ENCODE measurements at places on chromosomes 6 and 20.

DNA sequence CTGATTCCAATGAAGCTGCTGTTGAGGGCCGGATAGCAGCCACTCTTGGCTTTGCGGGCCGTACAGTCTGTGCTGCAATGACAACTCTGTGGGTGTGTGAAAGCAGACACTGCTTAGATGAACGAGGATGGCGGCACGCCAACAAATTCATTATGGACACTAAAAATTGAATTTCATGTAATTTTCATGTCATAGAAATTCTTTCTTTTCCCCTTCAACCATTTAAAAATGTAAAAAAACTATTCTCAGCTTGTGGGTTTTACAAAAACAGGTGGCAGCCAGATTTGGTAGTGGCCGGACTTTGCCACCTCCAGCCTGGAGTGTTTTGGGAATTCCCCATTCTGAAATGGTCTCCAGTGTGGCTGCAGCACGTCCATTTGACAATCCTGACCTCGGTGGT, 26.0 kb downstream of the MAS1 start:
- no peak for DNase-seq

GRCh38 chr6:130466748-130467061, 100.9 kb downstream of the TMEM200A start:
- DNase-seq: no peak

- no peak for DNase-seq
Observed at GRCh38 chr20:62258499-62259293, 20.4 kb downstream of the OSBPL2 start.

- DNase-seq: no peak
Observed at GRCh38 chr6:128723667-128724066, 159.3 kb upstream of the LAMA2 start.

GRCh38 chr6:446418-447366, 55.1 kb downstream of the IRF4 start:
- DNase-seq: no peak

GRCh38 chr6:31466466-31466865, 31.5 kb upstream of the MICB start:
- no peak for DNase-seq

DNA sequence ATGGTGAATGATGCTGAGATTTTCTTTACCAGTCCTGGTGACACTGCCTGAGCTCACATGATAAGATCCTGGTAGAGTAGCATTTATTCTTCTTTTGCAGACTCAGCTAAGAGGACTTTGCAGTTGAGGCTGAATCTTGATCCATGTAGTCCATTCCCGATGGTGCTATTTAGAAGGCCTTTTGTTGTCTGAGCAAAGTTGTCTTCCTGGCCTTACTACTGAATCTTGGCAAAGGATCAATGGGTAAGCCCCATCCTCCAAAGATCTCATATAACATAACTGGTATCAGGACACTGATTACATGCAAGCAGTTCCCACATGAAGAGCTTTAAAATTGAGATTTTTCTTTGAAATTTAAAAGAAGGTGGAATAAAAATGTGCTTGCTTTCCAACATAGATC, 291.6 kb downstream of the SOX4 start:
- no peak for DNase-seq

GRCh38 chr6:33095681-33096080, 19.9 kb downstream of the HLA-DPB1 start:
- DNase-seq: no peak

DNA sequence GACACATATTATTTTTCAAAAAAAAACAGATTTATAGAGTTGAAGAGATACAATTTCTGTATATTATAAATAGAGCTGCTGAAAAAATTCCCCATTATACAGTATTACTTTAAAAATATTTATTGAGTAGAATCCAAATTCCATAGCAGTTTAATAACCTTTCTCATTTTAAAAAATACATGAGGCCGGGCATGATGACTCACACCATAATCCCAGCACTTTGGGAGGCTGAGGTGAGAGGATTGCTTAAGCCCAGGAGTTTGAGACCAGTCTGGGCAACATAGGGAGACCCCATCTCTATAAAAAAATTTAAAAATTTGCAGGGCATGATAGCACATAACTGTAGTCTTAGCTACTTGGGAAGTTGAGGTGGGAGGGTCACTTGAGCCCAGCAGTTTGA, 13.0 kb downstream of the ATRN start:
- DNase-seq: no peak

DNA sequence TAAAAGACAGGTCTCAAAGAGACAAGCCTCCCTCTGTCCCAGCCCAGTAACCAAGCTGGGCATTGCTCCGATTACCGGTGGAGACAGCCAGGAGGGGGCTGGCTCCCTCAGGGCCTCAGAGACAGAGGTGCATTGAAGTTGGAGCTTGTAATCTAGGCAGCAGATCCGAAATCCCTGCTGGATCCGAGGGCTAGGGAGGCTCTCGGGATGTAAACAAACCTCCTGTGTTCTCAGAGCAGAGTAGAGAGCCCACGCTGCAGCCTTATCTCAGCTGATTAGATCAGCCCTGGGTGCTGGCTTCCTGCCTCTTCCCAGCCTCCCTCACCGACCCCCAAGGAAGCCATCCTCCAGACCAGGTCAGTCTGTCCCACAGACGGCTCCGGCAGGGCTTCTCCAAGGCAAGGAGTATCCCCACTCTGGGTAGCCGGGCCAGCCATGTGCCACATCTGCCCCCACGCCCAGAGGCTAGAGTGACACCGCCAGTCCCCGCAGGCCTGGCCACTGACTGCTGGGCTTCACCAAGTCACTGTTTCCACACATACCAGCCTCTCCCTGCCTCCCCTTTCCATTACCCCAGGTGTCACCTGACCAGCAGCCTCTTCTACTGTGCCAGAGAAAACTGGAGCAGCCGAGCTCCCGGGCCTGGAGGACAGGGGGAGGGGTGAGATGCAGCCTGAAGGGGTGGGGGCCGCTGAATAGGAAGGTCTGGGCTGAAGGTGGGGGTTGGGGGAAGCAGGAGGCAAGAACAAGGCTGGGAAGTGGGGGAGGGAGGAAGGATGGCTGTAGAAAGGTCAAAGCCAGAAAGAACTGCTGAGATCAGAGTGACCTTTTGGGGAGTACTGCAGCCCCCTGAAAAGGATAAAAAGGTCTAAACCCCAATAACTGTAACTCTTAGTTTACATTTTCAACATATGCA, 6.0 kb downstream of the SDC4 start:
- peak; percentile 85 for DNase-seq

- no peak for DNase-seq
Observed at GRCh38 chr6:25312034-25312620, 33.0 kb downstream of the CARMIL1 start.

- DNase-seq: no peak
Observed at GRCh38 chr20:3646067-3646440, 17.1 kb downstream of the GFRA4 start.

DNA sequence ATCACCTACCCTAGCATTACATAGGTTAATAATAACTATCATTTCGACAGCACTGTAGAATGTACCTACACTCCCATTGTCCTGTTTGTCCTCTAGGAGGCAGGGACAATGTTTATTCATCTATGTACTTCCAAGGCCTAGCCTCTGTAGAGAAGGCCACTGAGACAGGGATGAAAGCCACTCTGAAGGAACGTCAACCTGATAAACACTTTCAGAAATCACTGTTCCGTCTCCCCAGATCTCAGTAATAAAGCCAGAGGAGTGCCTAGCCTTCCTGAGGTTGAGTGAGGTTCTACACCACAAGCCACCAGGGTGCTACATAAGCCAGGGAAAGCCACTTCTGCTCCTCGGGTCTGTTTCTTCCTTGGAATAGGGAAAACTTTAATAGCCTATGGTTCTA, 44.8 kb downstream of the POPDC3 start:
- DNase-seq: peak; percentile 70

Data from SK-N-DZ (cell line).